H7 (cell line): ENCODE measurements at places on chromosomes 2 and 18. TPM values are rescaled to one million over a fixed set of nuclear protein-coding genes. Genes with fewer than 3 reads are reported as not detected.

The SPATA3 gene
- total RNA-seq: not detected in 2 replicates

The ERICH2 gene
- total RNA-seq: 0.89 TPM in 1 of 2 replicates, not detected in the other

The CABYR gene
- 12.2 and 15.7 TPM in 2 replicates for total RNA-seq

The ANKRD62 gene
- total RNA-seq: not detected in 2 replicates

The ANKRD36B gene
- total RNA-seq: 3.0 and 6.1 TPM in 2 replicates
